ENCODE measurements at places on chromosomes 12 and 14. TPM values are rescaled to one million over a fixed set of nuclear protein-coding genes. Genes with fewer than 3 reads are reported as not detected.

TBX3 gene
- not detected for polyA plus RNA-seq

TEX52 gene
- polyA plus RNA-seq: not detected

ESRRB gene
- 0.13 TPM for polyA plus RNA-seq

IFNG-AS1 gene
- polyA plus RNA-seq: 5.5 TPM

OR6J1 gene
- not detected for polyA plus RNA-seq

NR4A1 gene
- 1,095 TPM for polyA plus RNA-seq

ANG gene
- polyA plus RNA-seq: 2.0 TPM

IKBIP gene
- 1.7 TPM for polyA plus RNA-seq

TMPRSS12 gene
- polyA plus RNA-seq: not detected

KRT1 gene
- not detected for polyA plus RNA-seq

DHRS2 gene
- polyA plus RNA-seq: not detected

CCDC63 gene
- polyA plus RNA-seq: not detected

TM9SF1 gene
- 7.6 TPM for polyA plus RNA-seq

DEPDC4 gene
- polyA plus RNA-seq: 3.1 TPM

SYT1 gene
- 0.60 TPM for polyA plus RNA-seq

NRL gene
- 7.0 TPM for polyA plus RNA-seq

PMEL gene
- 0.46 TPM for polyA plus RNA-seq

ANO2 gene
- polyA plus RNA-seq: not detected

PRICKLE1 gene
- polyA plus RNA-seq: 17.0 TPM

NTF3 gene
- not detected for polyA plus RNA-seq

WDHD1 gene
- polyA plus RNA-seq: 0.61 TPM

DCD gene
- polyA plus RNA-seq: not detected

RASSF3 gene
- 25.8 TPM for polyA plus RNA-seq

DPF3 gene
- polyA plus RNA-seq: 13.4 TPM

NFATC4 gene
- polyA plus RNA-seq: 3.7 TPM

RAD51AP1 gene
- 4.5 TPM for polyA plus RNA-seq

FKBP3 gene
- polyA plus RNA-seq: 25.5 TPM

NRXN3 gene
- polyA plus RNA-seq: not detected

MUCL1 gene
- polyA plus RNA-seq: not detected

CIROP gene
- not detected for polyA plus RNA-seq

SLC5A8 gene
- polyA plus RNA-seq: not detected

CMTM5 gene
- polyA plus RNA-seq: 0.18 TPM

ZCCHC8 gene
- polyA plus RNA-seq: 30.7 TPM

KCNH5 gene
- not detected for polyA plus RNA-seq

GPRC5D gene
- polyA plus RNA-seq: 6.4 TPM

GPR162 gene
- 0.54 TPM for polyA plus RNA-seq

TNS2 gene
- polyA plus RNA-seq: 0.32 TPM
